CD4-positive, alpha-beta T cell treated with Interleukin-4 for 4 hours (primary cell): ENCODE measurements at places on chromosomes 3 and 15.

GRCh38 chr3:128385080-128385832, 81.4 kb downstream of the DNAJB8 start:
- no peak for DNase-seq

- DNase-seq: no peak
These were observed 165.4 kb downstream of the SSR3 start for GRCh38 chr3:156389449-156389950.

- no peak for DNase-seq
These were observed 60.2 kb downstream of the CACNA1D start for GRCh38 chr3:53554559-53555067.

DNA sequence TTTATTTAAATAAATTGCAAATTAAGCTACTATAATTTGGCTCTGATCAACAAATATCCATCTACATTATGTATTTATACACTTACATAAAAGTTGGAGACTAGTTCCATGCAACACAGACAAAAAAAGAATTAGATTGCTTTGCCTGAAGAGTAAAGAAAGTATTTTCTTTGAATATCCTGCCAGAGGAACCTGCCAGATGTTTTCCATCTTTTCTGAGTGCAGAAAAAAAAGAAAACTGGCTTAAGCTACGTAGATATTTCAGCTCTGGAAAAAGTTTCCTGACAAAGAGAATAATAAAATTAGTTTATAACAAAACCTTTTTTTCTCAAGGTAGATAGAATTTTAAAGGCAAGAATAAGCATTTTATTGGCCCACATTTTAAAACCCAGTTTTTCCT, 607.5 kb upstream of the NAALADL2 start:
- no peak for DNase-seq

- DNase-seq: no peak
These were observed 191.0 kb upstream of the LINGO1 start for GRCh38 chr15:77823736-77824135.

DNA sequence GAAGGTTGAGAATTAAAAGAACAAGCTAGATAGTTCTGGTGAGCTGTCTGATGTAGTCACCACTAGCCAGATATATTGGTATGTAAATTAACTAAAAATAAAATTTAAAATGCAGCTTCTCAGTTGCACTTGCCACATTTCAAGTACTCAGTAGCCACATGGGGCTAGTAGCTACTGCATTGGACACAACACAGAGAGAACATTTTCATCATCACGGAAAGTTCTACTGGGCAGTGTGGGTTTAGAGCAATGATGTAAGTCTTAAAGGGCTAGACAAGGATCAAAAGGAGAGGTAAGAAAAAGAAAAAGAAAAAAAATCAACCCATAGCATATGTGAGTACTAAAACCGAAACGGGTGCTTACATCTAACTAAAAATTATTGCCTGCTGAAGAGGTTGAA, 282.4 kb upstream of the LRRFIP2 start:
- DNase-seq: no peak

- no peak for DNase-seq
These were observed 107.0 kb upstream of the RORA start for GRCh38 chr15:61336026-61336638.

GRCh38 chr3:50314342-50314741, 8.2 kb downstream of the HYAL2 start:
- no peak for DNase-seq

- DNase-seq: no peak
These were observed 467.8 kb upstream of the UBE2E2 start for GRCh38 chr3:22735373-22735772.

DNA sequence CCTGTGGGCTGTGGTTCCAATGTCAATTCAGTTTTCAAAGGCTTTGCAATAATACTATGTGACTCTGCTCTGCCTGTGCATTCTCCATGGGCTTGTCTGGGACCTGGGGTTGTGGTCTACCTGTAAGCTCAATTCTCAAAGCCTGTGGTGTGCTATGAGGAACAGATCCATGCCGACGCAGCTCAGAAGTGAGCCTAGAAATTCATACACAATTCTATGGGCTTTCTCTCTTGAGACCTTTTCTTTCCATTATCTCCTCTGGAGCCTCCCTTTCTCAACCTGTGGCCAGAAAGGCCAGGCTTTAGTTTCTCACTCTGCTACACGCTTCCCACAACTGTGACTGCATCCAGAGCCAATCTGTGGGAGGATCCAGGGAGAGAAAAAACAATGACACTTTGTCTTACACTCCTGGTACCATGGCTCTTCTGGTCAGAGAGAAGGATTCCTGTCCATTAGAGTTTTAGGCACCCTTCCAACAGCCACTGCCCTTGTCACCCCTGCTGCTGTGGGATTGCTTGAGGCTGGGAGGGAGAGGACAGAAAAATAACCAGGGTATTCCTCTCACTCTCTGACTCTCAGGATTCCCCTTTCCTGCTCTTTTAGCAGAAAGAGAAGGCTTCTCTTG, 34.1 kb upstream of the KLF13 start:
- no peak for DNase-seq

- no peak for DNase-seq
These were observed 3.3 kb downstream of the CRYGS start for GRCh38 chr3:186540835-186541226.

DNA sequence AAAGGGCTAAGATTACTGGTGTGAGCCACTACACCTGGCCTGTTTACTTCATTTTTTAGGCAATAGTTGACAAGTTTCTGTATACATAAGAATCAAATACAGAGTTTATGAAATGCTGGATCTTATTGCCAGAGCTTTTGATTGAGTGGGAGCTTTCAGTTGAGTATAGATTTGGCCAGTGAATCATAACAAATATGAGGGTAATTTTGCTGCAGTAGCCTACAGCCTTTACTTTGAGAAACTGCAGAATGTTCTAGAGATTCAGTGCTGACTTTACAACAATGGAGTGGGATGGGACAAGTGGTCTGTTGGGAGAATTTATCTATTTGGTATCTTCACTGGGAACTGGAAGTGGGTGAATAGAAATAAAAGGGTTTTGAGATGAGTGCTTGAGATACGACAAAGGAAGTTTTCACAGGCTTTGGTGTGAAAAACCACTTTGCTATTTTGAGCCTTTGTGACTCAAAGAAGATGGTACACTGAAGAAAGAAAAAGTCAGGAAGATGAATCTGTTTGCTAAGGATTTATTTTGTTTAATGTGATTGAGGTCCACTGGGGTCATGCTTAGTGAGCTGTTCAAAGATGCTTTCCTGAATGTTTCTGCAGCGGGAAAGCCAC, 227.8 kb downstream of the UBE2E2 start:
- DNase-seq: no peak

DNA sequence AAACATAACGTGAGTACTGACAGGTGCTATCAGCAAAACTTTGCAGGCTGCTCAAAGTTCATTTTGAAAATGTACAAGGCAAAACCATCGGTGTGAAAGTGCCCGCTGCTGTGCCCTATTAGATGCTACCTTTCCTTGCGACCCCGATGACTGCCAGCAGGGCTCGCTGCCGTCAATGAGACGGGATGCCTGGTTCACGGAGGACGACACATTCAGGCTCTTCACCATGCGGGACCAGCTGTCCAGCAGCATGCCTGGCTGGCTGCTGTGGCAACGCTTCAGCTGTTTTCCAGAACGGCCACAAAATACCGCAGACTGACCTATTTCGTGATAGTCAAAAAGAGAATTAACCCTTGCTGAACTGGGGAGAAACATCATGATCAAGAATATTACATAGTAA, 92.7 kb upstream of the OCA2 start:
- DNase-seq: no peak

DNA sequence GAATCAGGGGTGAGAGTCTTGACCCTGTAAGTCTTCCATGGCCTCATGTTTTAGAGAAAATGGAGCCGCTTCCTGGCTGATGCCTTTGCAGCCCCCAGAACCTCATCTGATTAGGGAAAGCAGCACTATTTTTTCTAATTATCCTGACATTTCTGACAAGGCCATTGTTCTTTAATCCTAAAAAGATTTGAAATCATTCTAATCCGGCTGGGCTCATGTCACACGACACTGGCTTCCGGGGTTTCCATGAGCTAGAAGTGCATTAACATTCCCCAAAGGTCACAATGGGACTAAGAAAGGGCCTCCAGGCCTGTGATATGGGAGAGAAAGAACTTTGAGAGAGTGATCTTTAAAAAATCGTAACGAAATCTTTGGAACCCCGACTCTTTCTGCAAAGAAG, 33.1 kb downstream of the RBP2 start:
- no peak for DNase-seq

DNA sequence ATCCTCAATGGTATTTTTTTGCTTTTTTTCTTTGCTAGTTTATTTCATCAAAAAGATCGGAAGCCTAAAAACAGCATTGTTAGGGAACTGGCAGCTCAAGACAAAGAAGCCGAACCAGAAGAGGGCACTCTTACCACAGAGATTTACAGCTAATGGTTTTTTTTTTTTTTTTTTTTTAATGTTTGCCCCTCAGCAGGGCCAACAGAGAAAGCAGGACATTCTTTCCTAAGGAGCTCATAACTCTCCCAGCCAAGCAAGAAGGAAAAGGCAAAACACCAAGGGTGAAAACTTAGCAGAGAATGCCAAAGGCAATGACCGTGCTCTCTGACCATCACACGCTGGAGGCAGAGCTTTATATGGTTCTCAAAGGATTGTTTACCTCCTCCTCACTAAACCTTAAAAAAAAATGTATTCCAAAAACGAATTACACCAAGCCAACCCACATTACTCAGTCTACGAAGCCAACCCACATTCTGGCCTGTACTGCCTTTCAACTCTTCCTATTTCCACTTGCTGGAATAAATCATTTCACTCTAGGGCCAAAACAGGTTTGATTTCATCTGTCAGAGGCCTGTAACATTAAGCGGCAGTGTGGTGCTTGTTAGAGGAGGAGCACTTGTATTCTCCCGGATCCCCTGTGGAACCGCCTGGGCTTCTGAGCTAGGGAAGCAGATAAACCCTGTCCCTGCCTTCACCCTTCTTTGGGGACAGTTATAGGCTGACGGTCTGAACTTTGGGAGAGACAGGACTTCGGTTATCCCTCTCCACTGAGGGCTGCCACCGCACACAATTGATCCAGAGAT, 35.6 kb upstream of the GYG1 start:
- DNase-seq: peak; percentile 24

DNA sequence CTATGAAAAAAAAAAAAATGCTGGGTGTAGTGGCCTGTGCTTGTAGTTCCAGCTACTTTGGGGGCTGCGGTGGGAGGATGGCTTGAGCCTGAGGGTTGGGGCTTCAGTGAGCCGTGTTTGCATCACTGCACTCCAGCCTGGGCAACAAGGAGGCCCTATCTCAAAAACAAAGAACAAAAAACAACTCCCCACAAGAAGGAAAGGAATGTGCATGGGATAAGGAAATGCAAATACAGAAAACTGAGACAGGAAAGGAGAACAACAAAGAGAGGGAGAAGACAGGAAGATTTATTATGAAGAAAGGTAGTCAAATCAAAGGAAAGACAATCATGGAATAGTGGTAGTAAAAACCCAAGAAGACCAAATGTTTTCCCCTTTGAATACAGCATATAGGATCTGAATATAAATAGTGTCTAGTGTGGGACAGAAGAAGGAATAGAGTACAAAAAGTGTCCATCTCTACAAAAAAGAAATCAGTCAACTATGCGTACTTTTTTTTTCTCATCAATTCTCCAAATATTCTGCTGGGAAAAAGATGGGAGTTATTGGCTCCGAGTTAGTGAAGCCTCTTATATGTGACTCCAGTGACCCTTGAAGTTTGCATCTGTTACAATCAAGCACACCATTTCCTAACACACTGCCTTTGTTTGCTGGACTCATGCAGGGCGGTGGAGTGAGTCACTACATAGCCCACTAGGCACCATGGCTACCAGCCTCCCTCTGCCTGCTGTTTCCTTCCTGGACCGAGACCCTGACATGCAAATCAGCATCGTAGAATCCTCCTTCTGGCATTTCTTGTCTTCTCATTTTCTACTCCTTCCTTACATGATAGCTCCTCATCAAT, 101.2 kb upstream of the PTX3 start:
- no peak for DNase-seq

- DNase-seq: peak; percentile 24
These were observed 171.1 kb upstream of the CCDC54 start for GRCh38 chr3:107206141-107206540.

DNA sequence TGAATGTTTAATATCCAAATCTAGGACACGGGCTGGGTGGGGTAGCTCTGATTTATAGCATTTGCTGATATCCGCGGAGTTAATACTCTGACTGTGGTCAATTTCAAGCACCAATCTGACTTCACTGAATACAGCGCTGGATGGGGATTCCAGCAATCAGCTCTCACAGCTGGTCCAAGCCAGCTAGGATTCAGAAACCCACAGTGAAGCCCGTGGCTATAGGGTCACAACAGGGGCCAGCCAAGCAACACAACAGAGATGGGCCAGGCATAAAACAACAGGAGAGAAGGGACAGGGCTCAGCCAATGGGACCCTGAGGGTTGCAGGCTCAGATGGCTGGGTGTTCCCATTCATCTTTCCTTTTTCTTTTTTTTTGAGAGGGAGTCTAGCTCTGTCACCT, 5.4 kb upstream of the LMAN1L start:
- DNase-seq: no peak

DNA sequence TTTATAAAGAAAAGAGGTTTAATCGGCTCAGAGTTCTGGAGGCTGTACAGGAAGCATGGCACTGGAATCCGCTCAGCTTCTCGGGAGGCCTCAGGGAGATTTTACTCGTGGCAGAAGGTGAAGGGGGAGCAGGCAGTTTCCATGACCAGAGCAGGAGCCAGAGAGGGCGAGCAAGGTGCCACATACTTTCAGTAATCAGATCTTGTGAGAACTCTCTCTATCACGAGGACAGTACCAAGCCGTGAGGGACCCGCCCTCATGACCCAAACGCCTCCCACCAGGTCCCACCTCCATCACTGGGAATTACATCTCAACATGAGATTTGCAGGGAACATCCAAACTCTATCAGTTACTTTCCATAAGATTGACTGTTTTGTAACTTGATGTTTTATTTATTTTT, 70.7 kb upstream of the SYN2 start:
- DNase-seq: no peak
